ENCODE measurements at places on chromosomes 3 and 15.
A peak's percentile ranks its signal among the peaks of the same experiment; 100 is the strongest.

DNA sequence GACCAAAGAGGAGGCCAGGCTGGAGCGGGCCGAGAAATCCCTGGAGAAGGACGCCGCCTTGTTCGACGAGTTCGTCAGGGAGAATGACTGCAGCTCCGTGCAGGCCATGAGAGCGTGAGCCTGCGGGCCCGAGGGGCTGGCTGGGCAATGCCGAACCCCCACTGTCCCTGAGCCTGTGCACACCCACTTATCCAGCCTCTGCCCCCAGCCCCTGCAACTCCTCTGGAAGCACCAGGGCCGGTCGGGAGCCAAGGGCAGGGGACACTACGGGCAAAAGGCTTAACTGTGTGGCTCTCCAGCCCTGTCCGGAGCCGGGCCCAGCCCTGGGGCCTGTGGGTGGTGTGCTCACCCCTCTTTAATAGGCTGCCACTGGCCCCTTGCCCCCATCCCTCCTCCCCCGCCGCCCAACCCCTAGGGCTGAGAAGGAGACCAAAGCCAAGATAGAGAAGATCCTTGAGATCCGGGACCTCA, 24.0 kb downstream of the CFAP100 start:
- DNase-seq, result no peak

DNA sequence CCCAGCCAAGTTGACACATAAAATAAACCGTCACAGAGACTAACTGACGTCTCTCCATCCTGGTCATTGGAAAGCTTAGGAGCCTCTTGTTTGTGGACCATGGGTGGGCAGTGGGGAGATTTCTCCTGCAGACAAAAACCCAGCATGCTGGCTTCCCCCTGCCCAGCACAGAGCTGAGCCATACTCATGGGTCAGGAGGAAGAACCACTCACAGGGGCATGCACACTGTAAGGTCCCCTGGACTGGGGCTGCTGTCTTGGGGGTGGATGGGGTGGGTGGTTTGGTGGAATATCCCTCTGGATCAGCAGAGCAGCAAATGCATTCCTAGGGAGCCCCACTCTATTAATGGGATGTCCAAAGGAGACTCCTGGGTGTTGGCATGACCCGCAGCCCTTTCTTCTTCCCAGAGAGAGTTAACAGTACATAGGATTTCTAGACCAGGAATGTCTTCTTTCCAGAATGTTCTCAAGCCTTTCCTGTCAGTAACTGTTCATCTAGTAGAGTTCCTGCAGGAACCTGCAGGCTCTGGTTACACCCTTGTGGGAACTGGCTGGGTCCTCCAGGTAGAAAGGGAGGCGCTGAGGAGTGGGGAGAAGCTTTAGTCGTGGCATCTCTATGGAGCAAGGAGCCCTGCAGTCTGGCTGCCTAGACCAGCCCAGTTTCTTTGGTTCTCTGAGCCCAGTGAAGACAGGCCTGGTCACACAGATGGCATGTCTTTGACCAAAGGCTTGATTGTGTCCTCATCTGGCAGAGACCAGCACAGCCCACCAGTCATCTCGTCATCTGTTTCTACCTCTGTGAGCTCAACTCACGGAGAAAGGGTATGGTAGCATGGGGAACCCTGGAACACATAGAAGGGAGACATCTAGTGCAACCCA, 73.4 kb upstream of the PRR23C start:
- no peak for DNase-seq

GRCh38 chr3:24832891-24833290, 338.2 kb upstream of the THRB start:
- DNase-seq, result no peak

DNA sequence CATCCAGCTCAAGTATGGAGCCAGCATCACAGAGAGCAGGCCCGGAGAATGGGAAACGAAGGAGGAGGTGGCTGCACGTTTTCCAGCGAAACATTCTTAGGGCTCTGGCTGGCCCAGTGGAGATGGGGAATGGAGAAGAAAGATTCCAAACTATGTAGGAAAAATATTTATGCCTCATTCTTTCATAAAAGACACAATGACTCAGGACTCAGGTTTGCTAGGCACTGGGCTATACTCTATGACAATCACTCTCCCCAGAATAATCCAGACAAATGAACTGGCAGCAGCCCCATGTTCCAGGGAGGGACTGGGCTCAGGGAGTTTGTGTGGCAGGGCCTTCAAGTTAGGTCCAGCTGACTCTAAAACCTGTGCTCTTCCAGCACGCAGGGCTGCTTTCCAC, 110.8 kb upstream of the RAD18 start:
- no peak for DNase-seq

GRCh38 chr15:30038667-30039523, 43.9 kb upstream of the GOLGA8J start:
- DNase-seq, result no peak

DNA sequence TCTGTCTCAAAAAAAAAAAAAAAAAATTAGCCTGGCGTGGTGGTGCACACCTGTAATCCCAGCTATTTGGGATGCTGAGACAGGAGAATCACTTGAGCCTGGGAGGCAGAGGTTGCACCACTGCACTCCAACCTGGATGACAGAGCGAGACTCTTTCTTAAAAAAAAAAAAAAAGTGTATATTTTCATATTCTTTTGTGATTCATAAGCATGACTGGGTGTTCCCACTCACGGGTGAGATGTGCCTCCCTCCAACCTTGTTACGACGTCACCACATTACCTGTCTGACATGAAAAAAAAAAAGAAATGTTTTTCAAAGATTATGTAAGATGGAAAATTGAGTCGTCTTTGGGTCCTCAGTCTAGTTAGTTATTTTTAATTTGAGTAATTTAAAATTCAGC, 56.8 kb downstream of the TMEM41A start:
- no peak for DNase-seq

GRCh38 chr3:2870724-2871333, 239.3 kb downstream of the IL5RA start:
- no peak for DNase-seq

- peak; percentile 54 for DNase-seq
Observed at GRCh38 chr3:13414040-13414729, 5.9 kb downstream of the NUP210 start.
